Calu3 (cell line): ENCODE measurements at places on chromosomes 3 and 15.
A peak's percentile ranks its signal among the peaks of the same experiment; 100 is the strongest.

DNA sequence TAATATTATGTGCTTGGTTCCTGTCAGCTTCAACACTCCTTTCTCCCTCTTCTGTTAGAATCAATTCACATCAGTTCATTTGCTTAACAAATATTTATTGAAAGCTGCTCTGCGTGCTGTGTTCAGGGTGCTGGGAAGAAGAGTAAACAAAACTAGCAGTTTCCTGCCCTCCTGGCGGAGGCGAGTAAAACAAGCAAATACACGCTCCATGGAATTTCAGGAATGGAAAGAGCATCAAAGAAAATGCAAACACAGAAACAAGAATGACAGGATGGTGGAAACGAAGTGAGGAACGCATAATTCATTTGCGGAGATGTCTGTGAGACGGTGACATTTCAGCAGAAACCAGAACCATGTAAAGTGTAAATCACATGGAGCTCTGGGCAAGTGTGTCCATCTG is 49.4 kb upstream of the SPTSSB start:
- peak; percentile 44 for DNase-seq

GRCh38 chr3:102511168-102511567 is 76.4 kb downstream of the ZPLD1 start:
- no peak for DNase-seq

DNA sequence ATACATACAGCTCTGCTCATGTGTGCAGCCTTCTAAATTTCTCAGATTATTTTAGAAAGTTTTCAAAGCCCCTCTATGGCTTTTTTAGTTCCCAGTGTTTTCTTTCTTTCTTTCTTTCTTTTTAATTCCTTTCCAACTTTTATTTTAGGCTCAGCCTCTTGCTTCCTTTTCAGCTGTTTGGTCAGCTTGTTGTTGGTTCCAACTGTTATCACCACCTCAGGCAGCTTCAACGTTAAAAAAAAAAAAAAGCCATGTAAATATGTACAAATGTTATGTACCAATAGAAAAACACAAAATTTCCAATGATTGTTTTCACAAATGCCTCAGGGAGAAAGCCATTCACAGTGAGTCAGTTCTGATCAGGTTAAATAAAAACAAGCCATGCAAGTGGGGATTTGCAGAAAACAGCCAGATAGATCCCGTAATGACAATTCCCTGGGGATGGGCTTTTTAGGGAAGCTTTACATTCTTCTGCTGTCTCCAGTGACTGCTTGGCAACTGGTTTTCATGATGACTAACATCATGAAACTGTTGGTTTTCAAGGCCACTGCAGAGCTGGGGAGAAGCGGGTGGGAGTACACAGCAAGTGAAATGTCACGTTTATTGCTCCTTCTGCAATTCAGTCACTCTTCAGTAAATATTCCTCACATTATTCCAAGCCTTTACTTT is 908.4 kb downstream of the EPHA3 start:
- peak; percentile 2 for DNase-seq

GRCh38 chr3:5766848-5767247 is 579.3 kb downstream of the EDEM1 start:
- DNase-seq, result no peak

DNA sequence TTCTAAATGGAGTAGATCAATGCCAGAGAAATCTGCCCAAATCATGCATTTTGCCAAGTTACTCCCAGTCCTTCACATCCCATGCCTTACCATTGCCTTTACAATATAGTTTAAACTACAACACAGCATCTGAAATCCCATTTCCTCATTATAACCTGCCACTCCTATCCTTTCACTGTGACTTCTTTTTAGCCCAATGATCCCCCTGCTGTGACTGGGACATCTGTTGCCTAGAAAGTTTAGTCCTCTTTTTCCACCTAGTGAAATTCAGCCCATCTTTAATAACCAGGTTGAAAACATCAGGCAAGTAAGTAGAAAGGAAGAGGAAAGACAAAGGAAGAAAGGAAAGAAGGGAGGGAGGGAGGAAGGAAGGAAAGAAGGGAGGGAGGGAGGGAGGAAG is 627.9 kb upstream of the ZNF385D start:
- DNase-seq, result no peak

DNA sequence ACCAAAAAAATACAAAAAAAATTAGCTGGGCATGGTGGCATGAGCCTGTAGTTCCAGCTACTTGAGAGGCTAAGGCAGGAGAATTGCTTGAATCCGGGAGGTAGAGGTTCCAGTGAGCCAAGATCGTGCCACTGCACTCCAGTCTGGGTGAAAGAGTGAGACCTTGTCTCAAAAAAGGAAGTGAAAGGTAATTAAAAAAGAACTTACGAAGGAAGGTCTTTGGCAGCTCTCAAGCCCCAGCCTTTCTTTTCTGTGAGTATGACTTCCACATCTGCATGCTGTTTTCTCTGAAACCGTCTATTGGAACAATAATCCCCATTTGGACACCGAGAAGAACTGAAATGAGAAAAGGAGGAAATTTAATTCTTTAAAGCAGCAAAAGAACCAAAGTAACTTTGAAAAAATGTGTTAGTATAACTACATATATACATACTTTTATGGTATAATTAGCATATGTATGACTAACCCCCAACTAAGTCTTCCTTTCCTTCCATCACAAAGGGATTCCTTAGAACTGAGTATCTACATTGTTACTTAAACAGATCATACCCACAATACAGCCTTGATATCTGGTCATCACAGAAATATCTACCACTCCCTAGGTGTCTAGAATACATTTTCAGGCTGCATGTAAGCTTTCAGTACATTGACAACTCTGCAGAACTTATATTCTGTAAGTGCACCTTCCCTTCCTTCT is 50.1 kb downstream of the SETD2 start:
- DNase-seq, result no peak

DNA sequence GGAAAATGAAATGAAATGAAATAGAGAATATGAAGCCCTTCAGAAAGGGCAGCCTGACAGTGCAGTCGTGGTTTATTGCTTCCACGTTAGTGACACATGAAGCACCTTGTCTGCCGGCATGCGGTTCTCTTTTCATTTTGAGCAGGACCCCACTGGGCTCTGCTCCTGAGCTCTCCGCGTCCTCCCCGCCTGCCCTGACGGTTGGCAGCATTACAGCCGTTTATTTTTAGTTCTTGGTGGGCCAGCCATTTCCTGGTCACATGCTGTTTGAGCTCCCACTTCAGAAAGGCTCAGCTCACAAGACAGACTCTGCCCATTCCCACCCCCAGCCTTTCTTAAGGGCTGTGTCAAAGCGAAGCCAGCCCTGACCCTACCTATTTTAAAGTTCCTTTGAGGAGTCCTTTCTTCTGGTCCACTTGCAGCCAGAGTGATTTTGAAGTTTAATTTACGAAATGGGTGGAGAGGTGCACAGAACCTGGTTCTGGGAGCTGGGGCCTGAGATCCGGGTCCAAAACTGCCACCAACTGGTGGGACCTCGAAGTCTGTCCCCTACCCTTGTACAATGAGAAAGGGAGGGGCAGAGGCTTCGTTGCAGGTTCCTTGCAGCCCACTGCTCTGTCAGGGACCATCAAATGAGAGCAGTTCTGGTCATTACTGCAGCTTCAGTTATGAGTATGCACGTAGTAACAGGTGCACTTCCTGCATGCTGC is 60.1 kb downstream of the MGLL start:
- no peak for DNase-seq

GRCh38 chr15:52154896-52155865 is 36.0 kb downstream of the GNB5 start:
- no peak for DNase-seq

DNA sequence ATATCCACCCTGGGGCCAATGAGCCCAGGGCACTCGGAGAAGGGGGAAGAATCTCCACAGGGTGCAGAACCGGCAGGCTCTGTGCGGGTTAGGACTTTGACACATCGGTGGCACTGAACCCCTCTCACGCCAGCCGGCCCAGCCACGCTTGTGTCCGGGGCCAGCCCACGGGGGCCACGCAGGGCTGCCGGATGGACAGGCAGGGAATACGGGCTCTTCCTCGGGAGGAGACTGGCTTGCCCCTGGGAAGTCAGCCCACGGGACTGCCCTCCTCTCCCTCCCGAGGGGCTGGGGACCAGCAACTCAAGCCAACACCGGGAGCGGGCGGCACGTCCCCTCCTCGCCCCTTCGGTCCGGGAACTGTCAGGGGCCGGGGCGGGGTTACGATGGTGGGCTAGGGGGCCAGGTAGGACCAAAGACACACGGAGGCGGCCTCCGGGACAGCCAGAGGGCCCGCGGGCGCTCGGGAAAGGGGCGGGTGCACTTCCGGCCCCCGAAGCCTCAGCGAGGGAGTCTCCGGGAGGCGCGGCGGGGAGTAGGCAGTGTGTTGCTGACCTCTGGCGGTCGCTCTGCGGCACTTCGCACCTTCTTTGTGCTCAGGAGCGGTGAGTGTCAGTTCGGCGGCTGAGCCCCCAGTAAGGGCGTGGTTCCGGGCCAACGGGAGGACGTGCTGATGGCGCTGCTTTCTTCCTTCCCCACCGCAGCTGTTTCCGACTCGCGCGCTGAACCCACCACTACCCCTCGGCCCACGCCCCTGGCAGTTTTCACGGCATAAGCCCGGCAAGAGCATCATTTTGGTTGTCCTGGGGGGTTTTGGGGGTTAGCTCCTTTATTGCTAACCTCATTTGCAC is 5.1 kb upstream of the CYP8B1 start:
- DNase-seq, result peak; percentile 86

GRCh38 chr3:60610441-60611112 is 640.7 kb downstream of the FHIT start:
- DNase-seq, result no peak

DNA sequence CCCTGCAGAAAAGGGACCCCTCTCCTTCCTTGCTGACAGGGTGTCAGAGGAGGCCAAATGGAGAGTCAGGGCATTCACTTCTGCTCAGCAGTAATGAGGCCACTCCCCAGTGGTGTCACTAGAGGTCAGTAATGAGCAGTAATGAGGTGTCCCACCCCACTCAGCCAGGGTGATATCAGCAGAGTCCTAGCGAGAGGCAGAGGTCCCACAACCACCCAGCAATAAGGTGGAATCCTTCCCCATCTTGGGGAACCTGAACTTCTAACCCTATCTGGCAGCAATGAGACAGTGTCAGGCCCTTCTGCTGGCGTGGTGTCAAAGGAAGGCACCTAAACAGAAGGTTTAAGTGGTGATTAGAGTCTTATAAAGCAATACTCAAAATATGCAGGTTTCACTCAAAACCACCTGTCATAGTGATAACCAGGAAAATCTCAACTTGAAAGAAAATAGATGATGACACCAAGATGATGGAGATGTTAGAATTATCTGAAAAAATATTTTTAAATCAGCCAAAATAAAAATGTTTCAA is 12.9 kb downstream of the OCA2 start:
- DNase-seq, result peak; percentile 33

- no peak for DNase-seq
Measured at GRCh38 chr3:12938258-12938711, 96.9 kb upstream of the RPL32 start.

GRCh38 chr15:77580996-77581682 is 51.6 kb downstream of the LINGO1 start:
- no peak for DNase-seq

- peak; percentile 79 for DNase-seq
Measured at GRCh38 chr15:67024314-67024997, 40.9 kb upstream of the SMAD3 start.

- DNase-seq, result no peak
Measured at GRCh38 chr15:80873366-80873952, 94.3 kb downstream of the CEMIP start.

DNA sequence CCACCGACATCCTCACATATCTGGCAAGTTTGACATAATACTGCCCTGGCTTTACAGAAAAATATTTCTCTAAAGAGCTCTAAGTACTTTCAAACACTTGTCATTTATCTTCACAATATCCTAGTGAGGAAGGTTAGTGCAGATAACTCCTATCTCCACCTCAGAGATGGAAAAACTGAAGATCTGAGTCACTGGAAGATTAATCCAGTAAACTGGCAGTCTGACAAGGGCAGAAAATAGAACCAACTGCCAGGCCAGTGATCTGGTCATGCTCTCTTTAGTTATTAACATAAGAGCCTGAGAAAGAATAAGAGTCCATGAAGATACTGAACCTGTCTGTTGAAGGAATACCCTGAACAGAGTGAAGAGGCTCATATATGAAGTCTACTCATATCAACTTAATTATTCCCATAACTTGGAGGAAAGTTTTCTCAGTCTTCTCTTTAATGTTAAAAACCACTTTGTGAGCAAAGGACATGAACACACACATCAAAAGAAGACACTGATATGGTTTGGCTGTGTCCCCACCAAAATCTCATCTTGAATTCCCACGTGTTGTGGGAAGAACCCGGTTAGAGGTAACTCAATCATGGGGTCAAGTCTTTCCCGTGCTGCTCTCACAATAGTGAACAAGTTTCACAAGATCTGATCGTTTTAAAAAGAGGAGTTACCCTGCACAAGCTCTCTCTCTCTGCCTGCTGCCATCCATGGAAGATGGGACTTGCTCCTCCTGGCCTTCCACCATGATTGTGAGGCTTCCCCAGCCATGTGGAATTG is 61.4 kb downstream of the GOLIM4 start:
- DNase-seq, result no peak

GRCh38 chr3:14358426-14359211 is 43.8 kb upstream of the SLC6A6 start:
- no peak for DNase-seq

DNA sequence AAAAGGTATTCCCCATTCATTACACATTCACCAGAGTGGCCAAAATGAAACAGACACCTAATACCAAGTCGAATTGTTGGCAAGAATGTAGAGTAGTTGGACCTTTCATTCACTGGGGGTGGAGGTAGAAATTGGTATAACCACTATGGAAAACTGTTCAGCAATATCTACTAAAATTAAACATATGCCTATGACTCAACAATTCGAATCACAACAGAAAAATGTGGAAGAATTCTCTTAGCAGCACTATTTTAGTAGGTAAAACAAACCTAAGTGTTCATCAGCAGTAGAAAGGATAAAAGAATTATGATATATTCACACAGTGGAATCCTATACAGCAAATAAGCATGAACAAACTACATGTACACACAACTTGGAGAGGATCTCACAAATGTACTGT is 30.6 kb downstream of the POLG start:
- DNase-seq, result no peak

- DNase-seq, result no peak
Measured at GRCh38 chr3:184337399-184337714, at the start of gene FAM131A. TSS of gene FAM131A (plus strand) at chr3:184337600. CDS start at chr3:184337631, 31 bp downstream.

GRCh38 chr15:99187936-99188335 is 61.4 kb downstream of the TTC23 start:
- no peak for DNase-seq

- DNase-seq, result no peak
Measured at GRCh38 chr3:78398401-78398800, 1358.5 kb downstream of the ROBO2 start.
